ENCODE measurements at places on chromosomes 12 and 14. TPM values are rescaled to one million over a fixed set of nuclear protein-coding genes. Genes with fewer than 3 reads are reported as not detected.

Gene FGD6
- 1.9 TPM for total RNA-seq

Gene MYH6
- not detected for total RNA-seq

Gene PLCZ1
- total RNA-seq, result not detected

Gene ANO4
- not detected for total RNA-seq

Gene IFI27
- total RNA-seq, result 1.3 TPM

Gene PAPLN
- 0.34 TPM for total RNA-seq

DNA sequence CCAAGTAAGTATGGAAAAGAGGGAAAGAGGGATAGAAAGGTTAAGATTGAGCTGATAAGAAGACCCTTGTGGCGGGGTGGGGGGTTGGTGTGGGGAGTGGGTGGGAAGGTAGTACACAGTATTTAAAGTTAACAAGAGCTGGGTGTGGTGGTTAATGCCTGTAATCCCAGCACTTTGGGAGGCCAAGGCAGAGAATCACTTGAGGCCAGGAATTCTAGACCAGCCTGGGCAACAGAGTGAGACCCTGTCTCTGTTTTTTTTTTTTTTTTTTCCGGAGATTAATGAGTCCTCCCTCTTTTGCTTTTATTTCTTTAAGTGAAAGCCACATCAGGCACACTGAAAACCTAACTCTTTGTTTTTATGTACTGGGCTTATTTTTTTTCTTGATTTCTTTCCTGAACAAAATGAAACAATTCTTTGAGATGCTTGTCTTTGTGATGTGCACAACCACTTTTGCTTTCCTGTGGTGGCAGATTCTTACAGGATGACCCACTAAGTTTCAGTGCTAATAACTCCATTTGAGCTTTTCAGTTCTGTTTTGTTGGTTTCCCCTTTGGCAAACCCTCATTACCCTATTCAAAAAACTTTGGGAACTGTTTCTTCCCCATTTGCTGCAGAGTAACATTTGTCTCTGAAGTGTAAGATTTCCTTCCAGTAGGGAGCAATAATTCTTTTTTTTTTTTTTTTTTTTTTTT, 54.8 kb downstream of the WNK1 start:
- peak overlapping the region; percentile 35 for H3K27ac ChIP-seq
- no peaks in the 10 kb centered on the region for H3K36me3 ChIP-seq
- H3K4me1 ChIP-seq, result peaks cover 23% of the 10 kb centered on the region
- DNase-seq, result no peak
- no peak overlapping the region for H3K4me3 ChIP-seq
- H3K27me3 ChIP-seq, result no peaks in the 10 kb centered on the region

- no peak for DNase-seq
- peaks cover 7% of the 10 kb centered on the region for H3K4me1 ChIP-seq
- H3K27ac ChIP-seq, result no peak overlapping the region
- peaks cover 5% of the 10 kb centered on the region for H3K27me3 ChIP-seq
Measured at GRCh38 chr12:54075974-54076373, 22.3 kb downstream of the HOXC4 start.

DNA sequence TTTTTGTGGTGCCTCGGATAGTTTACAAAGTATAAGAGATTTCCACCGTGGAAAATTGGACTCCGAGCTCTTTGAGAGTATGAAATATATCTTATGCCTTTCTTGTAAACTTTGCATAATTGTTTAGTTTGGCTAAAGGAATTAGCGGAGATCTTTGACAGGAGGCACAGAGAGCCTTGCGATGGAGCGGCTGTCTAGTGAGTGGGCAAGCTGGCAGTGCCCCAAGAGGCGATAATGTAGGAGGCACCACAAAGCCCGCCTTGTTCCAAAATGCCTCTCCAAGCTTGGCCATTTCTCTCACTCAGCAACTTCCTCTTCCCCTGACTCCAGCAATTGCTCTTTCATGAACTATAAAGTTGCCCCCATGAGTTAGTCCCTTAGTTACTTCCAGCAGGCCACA, 270.1 kb upstream of the PRICKLE1 start:
- H3K4me1 ChIP-seq, result no peaks in the 10 kb centered on the region
- H3K36me3 ChIP-seq, result no peaks in the 10 kb centered on the region
- no peak overlapping the region for H3K4me3 ChIP-seq
- H3K27ac ChIP-seq, result no peak overlapping the region
- DNase-seq, result no peak

GRCh38 chr14:34234258-34234657, 227.8 kb downstream of the SPTSSA start:
- H3K27ac ChIP-seq, result no peak overlapping the region
- no peaks in the 10 kb centered on the region for H3K27me3 ChIP-seq
- H3K4me1 ChIP-seq, result no peaks in the 10 kb centered on the region
- DNase-seq, result no peak
- H3K4me3 ChIP-seq, result no peak overlapping the region
- H3K36me3 ChIP-seq, result no peaks in the 10 kb centered on the region

DNA sequence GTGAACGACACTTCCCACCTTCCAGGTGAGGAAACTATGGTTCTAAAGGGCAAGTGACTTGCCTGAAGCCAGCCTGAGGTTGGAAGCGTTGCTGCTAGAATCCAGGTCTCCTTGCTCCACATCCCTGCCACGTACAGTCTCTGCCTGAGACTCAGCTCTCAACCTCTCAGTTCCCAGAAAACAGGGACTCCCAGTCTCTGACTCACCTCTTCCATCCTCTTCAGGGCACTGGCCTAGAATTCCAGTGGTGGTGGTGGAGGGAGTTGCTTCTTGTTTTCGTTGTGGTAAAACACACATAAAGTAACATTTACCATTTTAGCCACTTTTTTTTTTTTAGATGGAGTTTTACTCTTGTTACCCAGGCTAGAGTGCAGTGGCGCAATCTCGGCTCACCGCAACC, 7.3 kb downstream of the GPR68 start:
- peaks cover 60% of the 10 kb centered on the region for H3K4me1 ChIP-seq
- peaks cover 29% of the 10 kb centered on the region for H3K36me3 ChIP-seq
- no peak overlapping the region for H3K27ac ChIP-seq
- no peak overlapping the region for H3K4me3 ChIP-seq

DNA sequence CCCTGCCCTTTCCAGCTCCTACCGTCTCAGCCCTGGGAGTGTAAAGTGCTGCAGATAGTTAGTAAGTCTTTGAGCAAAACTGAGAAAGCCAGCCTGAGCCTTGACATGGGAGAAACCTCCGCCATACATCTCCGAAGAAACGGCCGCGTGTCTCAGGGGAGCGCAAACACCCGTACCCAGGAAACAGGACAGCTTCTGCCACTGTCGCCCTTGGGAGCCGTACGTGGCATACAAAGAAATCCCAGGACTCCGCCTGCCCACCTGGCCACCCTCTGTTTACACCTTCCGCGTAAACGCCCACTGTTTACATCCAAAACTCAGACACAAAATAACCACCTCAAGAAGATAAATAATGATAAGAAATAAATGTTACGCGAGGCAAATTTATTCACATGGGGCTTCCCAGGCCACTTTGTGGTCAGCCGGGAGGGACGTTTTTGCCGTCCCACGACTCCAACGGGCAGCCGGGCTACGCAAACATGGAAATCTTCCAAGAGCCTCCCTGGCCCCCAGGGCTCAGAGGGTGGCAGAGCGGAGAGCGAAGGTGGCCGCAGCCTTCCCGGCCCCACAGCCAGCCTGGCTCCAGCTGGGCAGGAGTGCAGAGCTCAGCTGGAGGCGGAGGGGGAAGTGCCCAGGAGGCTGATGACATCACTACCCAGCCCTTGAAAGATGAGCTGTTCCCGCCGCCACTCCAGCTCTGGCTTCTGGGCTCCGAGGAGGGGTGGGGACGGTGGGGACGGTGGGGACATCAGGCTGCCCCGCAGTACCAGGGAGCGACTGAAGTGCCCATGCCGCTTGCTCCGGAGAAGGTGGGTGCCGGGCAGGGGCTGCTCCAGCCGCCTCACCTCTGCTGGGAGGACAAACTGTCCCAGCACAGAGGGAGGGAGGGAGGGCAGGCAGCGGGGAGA, at the start of gene BDKRB2:
Gene BDKRB2, plus strand, starts transcription at position 689 of the 908 bp plus-strand sequence. CDS start 32,269 bp downstream, outside the sequence.
- no peaks in the 10 kb centered on the region for H3K36me3 ChIP-seq
- no peak within 1 kb of the TSS for H3K4me3 ChIP-seq
- H3K4me1 ChIP-seq, result no peaks in the 10 kb centered on the region
- no peak within 1 kb of the TSS for H3K27ac ChIP-seq
- no peak for DNase-seq

GRCh38 chr12:89225808-89226411, 126.4 kb downstream of the DUSP6 start:
- no peak for DNase-seq
- H3K4me1 ChIP-seq, result peaks cover 30% of the 10 kb centered on the region
- no peaks in the 10 kb centered on the region for H3K27me3 ChIP-seq
- H3K36me3 ChIP-seq, result no peaks in the 10 kb centered on the region
- no peak overlapping the region for H3K4me3 ChIP-seq

- H3K4me1 ChIP-seq, result no peaks in the 10 kb centered on the region
- DNase-seq, result no peak
Measured at GRCh38 chr14:104314251-104314941, 176.0 kb downstream of the KIF26A start.

DNA sequence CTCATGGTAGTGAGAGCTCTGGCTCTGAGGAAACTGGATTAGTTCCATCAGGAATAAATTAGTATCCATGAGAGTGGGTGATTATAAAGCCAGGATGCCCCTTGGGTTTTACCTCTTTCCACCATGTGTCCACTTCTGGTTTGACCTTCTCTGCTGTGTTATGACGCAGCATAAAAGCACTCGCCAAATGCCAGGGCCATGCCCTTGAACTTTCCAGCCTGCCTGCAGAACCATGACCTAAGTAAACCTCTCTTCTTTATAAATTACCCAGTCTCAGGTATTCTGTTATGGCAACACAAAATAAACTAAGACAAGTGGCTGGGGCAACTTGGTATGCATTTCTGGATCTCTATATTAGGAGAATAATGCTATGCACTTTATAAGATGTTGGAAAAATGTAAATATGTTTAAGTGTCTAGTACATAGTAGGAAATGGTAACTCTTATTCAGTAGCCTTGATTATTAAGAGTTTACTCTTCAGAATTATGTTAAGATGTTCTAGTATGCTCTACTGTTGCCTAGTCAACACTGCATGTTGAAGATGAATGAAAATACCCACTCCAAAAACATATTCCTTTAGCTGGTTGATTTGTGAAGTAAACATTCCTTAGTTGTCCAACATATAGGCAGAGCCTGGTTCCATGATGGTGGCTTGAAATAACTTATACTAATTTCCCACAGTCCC, 455.6 kb upstream of the TMPO start:
- H3K27me3 ChIP-seq, result no peaks in the 10 kb centered on the region
- no peaks in the 10 kb centered on the region for H3K4me1 ChIP-seq
- no peak overlapping the region for H3K27ac ChIP-seq
- no peaks in the 10 kb centered on the region for H3K36me3 ChIP-seq

- no peak overlapping the region for H3K27ac ChIP-seq
- H3K4me1 ChIP-seq, result peaks cover 23% of the 10 kb centered on the region
Measured at GRCh38 chr12:56713345-56713744, 11.8 kb downstream of the NACA start.

DNA sequence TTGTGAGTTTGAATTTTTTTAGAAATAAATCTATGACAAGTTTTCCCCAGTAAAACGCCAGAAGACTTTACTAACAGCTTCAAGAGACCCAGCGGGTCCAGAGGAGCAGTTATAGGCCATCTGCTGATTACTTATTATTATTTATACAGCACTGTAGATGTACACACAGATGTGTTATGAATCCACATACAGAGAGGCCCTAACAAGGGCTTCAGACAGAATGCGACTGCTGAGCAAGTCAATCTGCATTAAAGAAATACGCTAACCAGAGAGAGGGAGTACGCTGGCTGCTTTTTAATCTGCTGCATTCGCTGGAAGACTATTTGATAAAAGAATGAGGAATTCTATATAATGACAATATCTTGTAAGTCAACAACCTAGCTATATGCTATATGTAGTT, 32.5 kb downstream of the ATF7 start:
- peaks cover 8% of the 10 kb centered on the region for H3K36me3 ChIP-seq
- H3K27me3 ChIP-seq, result no peaks in the 10 kb centered on the region
- no peaks in the 10 kb centered on the region for H3K4me1 ChIP-seq
- no peak overlapping the region for H3K27ac ChIP-seq
- no peak for DNase-seq

DNA sequence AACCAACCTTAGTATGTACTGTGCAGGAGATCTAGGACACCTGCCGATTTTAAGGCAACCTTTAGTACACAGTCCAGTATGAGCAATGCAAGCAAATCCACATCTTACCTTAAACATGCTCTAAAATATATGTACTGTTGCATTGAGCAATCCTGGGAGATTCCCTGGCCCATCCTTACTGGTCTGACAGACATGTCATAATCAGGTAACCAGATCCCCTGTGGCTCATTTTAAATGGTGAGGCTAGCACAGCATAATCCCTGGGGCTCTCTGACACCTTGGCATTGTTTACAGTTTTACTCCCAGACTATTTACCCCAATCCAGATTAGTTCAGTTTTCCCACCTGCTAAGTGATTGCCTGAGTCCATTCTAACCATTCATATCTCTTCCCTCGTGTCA, 15.1 kb downstream of the BMAL2 start:
- no peak overlapping the region for H3K27ac ChIP-seq
- no peaks in the 10 kb centered on the region for H3K27me3 ChIP-seq
- no peaks in the 10 kb centered on the region for H3K4me1 ChIP-seq
- no peaks in the 10 kb centered on the region for H3K36me3 ChIP-seq
- H3K4me3 ChIP-seq, result no peak overlapping the region

GRCh38 chr12:132190834-132191500, 46.7 kb downstream of the NOC4L start:
- H3K27me3 ChIP-seq, result no peaks in the 10 kb centered on the region
- no peak overlapping the region for H3K4me3 ChIP-seq
- peaks cover 47% of the 10 kb centered on the region for H3K4me1 ChIP-seq
- H3K36me3 ChIP-seq, result no peaks in the 10 kb centered on the region
- no peak overlapping the region for H3K27ac ChIP-seq
- DNase-seq, result no peak

- H3K4me3 ChIP-seq, result no peak overlapping the region
- no peaks in the 10 kb centered on the region for H3K27me3 ChIP-seq
- DNase-seq, result no peak
- no peaks in the 10 kb centered on the region for H3K36me3 ChIP-seq
- no peaks in the 10 kb centered on the region for H3K4me1 ChIP-seq
Measured at GRCh38 chr14:104542871-104543830, 36.4 kb upstream of the C14orf180 start.

DNA sequence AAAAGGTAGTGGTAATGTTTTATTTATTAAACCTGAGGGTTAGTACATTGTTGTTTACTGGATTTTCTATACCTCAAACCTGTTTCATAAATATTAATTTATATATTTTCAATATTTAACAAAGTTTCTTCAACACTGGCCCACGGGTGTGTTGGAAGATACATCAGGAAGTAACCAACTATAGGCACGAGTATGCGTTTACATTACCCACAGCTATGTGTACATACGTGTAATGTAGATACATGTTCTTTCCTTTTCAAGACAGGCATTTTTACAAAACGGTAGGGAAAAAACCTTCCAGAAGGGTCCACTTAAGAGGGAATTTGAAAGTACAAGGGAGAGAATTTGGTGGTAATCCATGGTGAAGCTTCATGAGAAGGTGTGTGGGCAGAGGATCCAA, 17.8 kb upstream of the KCNA1 start:
- DNase-seq, result no peak
- no peaks in the 10 kb centered on the region for H3K4me1 ChIP-seq
- no peak overlapping the region for H3K4me3 ChIP-seq
- no peaks in the 10 kb centered on the region for H3K36me3 ChIP-seq
- no peak overlapping the region for H3K27ac ChIP-seq

GRCh38 chr12:91868054-91868453, 277.6 kb downstream of the BTG1 start:
- H3K4me3 ChIP-seq, result no peak overlapping the region
- no peaks in the 10 kb centered on the region for H3K36me3 ChIP-seq
- DNase-seq, result no peak
- no peaks in the 10 kb centered on the region for H3K27me3 ChIP-seq

Data from natural killer cell (primary cell).